Activated CD8-positive, alpha-beta memory T cell treated with anti-CD3 and anti-CD28 coated beads for 4 hours (primary cell): ENCODE measurements at places on chromosomes 16 and 17.

- DNase-seq: no peak
Measured at GRCh38 chr17:39639566-39640458, 2.9 kb downstream of the STARD3 start.

DNA sequence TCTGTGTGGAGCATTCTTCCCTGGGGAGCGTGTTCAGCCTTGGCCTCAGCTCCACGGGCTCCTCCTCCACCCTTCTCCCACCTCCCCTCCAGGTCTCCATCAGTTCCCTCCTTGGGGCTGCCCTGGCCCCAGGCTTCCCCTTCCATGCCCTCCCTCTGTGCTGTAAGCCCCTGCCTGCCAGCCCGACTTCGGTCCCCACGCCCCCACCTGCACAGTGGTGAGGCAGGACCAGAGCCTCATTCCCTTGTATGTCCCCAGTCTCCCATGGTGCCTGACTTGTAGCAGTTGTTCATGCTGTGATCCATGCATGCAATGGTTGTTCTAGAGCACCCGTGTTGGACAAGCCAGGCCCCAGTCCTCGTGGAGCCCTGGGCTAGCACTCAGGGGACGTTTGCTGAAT lies 199.4 kb downstream of the RBFOX3 start:
- no peak for DNase-seq

GRCh38 chr16:53159781-53160436 lies 105.1 kb downstream of the CHD9 start:
- no peak for DNase-seq

DNA sequence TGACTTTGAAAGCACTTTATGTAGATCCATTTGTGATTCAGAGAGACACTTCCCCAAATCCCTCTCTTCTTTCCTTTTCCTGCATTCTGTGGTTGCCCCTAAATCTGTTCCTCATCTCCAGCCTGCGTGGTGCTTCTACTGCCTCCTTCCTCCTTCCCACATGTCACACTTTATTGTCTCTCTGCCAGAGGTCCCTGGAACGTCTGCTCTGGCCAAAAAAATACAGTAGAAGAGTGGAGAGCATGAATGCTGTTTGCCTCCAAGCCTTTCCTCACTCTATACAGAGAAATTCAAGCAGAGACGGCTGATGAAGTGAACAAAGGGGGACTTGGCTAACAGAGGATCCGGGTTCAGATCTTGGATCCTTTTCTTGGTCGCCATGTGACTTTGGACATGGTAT lies 22.8 kb upstream of the IRX3 start:
- DNase-seq: no peak

DNA sequence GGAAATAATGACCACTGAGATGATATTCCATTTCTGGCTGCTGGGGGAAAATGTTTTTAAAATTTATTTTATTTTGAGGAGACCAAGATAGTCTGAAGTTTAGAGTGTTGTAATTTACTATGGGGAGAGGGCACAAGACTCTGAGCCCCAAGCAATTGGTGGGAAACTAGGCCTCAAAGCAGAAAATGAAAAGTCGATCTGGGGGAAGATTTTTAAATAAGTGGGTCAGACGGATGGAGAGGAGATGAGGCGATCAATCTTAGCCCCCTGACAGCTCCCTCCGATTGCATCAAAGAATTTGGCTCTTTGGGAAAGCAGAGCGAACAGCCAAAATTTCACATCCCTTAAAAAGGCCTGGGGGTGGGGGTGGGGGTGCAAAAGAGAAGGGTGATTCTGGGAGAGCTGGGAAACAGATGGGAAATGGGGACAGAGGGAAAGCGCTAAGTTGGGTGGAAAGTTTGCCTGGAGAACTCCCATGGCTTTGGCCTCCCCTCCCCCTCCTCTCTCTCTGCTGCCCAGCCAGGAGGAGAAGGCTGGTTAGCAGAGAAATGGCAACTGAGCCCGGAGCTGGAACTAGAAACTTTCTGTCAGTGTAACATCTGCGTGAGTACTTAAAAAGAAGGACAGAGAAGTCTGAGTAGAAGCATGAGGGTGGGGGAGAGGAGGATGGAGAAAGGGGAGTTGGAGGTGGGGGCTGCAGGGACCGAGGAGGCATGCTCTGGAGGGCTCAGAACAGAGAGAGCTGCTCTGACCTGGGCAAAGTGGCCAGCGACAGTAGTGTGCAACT lies 1.4 kb upstream of the HOXB2 start:
- no peak for DNase-seq

GRCh38 chr17:59804901-59805465 lies 87.8 kb downstream of the TUBD1 start:
- DNase-seq: no peak
